Left kidney (tissue), 8 donors: ENCODE measurements at places on chromosomes 6 and 20. TPM values are rescaled to one million over a fixed set of nuclear protein-coding genes. Genes with fewer than 3 reads are reported as not detected.

CENPW gene
- polyA plus RNA-seq: 39.4 TPM

SPTLC3 gene
- 28.6 TPM for polyA plus RNA-seq

PREP gene
- 37.0 TPM for polyA plus RNA-seq

GHRH gene
- polyA plus RNA-seq: not detected

SLC17A3 gene
- 1.3 TPM for polyA plus RNA-seq

CEP162 gene
- polyA plus RNA-seq: 29.2 TPM

PSMB9 gene
- 4.2 TPM for polyA plus RNA-seq

ZNF217 gene
- polyA plus RNA-seq: 39.0 TPM

KHDC1 gene
- 12.3 TPM for polyA plus RNA-seq

ULBP1 gene
- 2.1 TPM for polyA plus RNA-seq

RPP40 gene
- polyA plus RNA-seq: 12.6 TPM

MED20 gene
- polyA plus RNA-seq: 41.4 TPM

BACH2 gene
- polyA plus RNA-seq: 11.4 TPM

FABP7 gene
- polyA plus RNA-seq: 0.20 TPM

COL9A3 gene
- 10.3 TPM for polyA plus RNA-seq

MUC22 gene
- polyA plus RNA-seq: not detected
